ENCODE measurements at places on chromosomes 7 and 10.

DNA sequence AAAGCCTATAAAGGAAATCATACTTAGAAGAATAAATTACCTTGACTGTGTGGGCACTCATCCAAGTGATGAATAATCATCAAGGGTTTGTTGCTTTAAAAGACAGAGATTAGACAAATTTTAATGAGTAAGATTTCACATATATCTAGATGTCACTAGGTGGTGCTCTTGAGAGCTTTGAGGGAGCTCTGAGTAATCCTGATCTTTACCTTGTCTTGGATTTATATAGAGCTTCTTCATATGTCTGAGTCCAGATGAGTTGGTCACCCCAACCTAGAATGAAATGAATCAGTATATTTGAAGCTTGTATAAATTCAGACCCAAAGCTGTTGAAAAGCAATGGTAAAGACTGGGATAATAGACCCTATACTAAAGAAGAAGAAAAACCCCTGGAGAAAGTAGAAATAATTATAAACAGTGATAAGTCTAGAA lies 3.7 kb downstream of the AGR2 start:
- DNase-seq = no peak

- no peak for DNase-seq
These were observed 24.0 kb downstream of the VOPP1 start for GRCh38 chr7:55548295-55548731.

DNA sequence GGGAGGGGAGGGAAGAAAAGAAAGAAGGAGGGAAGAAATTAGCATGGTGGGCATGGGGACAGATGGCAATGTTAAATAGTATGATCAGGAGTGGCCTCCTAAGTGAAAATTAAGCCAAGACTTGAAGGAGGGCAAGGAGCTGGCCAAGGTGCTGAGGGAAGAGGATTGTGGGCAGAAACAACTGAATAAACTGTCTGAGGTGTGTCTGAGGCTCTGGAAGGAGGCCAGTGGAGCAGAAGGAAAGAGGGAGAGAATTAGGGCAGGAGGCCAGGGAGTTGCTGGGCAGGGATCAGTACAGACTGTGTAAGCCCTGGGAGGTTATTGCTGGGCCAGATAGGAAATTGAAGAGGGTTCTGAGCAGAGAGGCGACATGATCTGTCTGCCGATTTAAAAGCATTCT lies 40.6 kb upstream of the VKORC1L1 start:
- no peak for DNase-seq

GRCh38 chr7:4054158-4054557 lies 627.9 kb upstream of the FOXK1 start:
- no peak for DNase-seq

- no peak for DNase-seq
These were observed 13.5 kb upstream of the TSPAN13 start for GRCh38 chr7:16739863-16740622.

GRCh38 chr10:79102498-79102874 lies 33.7 kb downstream of the ZMIZ1 start:
- no peak for DNase-seq

DNA sequence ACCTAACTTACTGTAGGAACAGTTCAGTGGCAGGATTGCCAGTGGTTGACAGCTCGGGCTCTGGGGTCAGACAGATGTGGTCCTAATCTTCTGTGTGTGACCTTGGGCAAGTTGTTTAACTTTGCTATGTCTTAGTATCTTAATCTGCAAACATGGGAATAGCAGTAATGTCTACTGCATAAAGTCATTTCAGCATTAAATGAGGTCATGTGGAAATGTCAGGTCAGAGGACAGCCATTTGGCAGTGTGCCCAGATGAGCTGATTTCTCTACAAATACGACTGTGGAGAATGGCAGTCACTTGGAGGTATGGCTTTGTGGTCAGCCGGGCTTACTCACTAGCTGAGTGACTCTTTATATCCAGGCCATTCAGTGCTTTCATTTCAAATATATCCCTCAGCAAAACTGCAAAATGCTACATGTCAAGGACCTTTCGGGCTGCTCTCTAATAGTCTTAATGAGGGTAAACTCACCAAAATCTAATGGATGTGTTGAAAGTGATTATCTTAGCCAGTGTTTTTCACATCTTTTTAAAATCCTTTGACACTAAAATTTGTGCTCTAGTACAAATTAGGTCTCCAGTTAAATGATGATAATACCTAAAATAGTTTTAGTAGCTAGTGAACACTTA lies 171.4 kb downstream of the ST7 start:
- peak; percentile 11 for DNase-seq

DNA sequence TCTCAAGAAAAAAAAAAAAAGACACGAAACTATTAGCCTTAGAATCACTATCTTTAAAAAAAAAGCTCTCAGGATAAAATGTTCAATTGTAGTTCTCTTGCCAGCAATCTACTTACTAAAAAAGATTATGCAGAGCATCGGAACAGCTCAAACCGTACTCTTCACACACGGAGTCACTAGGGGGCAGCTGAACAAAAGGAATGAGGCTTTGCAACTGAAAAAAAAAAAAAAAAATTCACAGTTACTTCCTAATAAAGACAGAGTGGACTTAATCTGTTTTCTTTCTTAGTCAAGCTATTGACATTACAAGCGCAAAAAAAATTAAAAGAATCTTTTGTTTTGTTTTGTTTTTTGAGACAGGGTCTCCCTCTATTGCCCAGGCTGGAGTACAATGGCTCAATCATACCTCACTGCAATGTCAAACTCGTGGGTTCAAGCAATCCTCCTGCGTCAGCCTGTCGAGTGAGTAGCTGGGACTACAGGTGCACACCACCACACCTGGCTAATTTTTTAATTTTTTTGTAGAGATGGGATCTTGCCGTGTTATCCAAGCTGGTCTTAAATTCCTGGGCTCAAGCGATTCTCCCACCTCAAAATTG lies 11.5 kb downstream of the PMS2 start:
- peak; percentile 13 for DNase-seq

GRCh38 chr7:158948376-158948775 lies 92.0 kb downstream of the DYNC2I1 start:
- no peak for DNase-seq

DNA sequence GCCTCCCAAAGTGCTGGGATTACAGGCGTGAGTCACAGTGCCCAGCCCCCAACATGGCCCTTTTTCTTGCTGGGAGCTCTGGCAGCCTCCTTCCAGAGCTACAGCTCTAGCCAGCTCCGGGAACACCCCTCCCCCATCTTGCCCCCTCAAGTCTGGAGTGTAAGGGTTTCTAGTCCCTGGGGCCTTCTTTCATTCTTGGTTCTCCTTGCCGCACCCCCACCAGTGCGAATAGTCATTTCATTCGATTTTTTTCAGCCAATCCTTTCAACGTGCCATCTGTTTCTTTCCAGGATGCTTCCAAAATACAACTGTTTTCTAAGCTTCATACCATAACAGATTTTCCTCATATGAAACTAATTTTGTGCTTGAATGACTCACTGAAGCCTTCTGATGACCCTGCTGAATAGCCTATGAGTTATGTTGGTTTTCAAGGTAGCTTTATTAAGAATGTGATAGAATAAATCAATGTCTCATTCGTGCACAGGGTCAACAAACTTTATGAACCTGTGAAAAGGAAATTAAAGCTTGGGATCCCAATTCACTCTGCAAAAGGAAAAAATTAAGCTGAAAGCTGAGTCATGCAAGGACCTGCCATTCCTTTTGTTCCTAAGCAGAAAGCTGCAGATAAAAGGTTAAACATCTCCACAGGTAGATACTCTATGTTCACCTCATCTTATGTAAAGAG lies 38.6 kb downstream of the CDC14C start:
- no peak for DNase-seq

Measured in effector memory CD4-positive, alpha-beta T cell (primary cell).